ENCODE measurements at places on chromosomes 2 and 18.

DNA sequence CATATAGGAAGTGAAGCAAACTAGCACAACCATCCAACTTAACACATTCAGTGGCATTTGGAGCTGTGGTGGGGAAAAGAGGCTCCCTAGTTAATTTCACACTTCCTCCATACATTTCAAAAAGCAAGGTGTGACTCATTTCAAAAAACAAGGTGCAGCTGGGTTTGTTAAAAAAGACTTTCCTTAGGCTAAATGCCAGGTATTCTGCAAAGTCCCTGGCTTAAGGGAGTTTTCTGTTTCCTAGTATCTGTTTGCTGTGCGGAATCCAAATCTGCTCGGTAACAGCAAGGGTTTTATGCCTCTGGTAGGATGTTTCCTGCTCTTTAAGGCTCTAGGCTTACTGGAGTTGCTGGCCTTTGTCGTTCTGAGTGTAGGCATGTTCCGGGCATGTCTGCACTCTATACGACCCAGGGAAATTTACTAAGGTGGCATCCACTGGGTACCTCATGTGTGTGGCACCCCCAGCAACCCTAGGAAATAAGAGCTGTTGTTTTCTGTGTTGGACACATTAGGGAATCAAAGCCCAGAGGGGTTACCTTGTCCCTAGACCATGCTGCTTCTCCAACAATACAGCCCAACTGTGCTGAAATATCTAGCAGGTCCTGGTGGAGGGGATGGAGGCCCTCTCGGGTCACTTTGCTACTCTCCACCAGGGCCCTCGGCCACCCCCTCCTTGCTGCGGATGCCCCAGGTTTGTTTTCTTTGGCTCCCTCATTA is 634 bp upstream of the MSGN1 start:
- no peak for DNase-seq

DNA sequence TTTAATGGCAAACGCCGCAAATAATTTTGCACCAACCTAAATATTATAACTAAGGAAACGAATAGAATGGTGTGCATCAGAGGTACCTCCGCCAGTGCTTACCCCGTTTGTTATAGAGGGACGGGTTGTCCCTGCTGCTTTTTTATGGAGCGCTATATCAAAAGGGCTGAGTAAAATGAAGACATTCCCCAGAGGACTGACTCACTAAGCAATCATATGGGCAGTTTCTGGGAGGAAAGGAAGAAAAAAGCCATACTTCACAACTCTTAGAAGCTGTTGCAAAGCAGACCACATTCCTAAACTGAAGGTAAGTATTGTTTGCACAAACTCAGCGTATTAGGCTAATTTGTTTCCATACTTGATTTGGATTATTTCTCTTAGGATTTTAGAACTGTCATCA is 12.9 kb downstream of the ID2 start:
- no peak for DNase-seq

- DNase-seq, result no peak
Observed at GRCh38 chr18:74152857-74153256, 4.5 kb downstream of the TIMM21 start.

GRCh38 chr18:1062588-1062987 is 157.9 kb downstream of the ADCYAP1 start:
- no peak for DNase-seq

DNA sequence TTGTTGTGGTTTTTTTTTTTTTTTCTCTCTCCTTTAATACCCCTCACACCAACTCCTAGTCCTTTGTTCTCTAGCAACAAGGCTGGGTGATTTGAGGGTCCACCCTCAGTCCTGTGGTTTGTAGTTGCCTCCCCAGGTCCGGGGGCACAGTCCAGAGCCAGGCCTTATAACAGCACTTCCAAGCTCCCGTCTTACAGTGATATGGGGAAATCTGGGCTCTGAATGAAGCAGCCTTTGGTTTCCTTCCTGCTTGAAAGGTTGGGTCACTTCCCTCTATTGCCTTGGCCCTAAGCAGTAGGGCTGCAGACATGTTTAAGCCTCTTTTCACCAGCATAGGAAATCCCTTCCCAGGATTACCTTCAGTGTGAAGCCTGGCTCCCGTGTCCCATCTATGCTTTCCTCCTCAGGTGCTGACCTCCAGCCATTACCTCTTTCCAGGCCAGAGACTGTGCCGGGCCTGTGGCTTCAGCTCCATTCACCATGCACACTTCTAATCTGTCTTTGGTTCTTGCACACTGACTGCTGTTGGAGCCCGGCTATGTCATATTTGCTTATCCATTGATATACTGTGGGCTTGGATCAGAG is 21.2 kb upstream of the NTSR2 start:
- no peak for DNase-seq

- DNase-seq, result no peak
Observed at GRCh38 chr2:159187106-159187505, 99.4 kb downstream of the WDSUB1 start.

DNA sequence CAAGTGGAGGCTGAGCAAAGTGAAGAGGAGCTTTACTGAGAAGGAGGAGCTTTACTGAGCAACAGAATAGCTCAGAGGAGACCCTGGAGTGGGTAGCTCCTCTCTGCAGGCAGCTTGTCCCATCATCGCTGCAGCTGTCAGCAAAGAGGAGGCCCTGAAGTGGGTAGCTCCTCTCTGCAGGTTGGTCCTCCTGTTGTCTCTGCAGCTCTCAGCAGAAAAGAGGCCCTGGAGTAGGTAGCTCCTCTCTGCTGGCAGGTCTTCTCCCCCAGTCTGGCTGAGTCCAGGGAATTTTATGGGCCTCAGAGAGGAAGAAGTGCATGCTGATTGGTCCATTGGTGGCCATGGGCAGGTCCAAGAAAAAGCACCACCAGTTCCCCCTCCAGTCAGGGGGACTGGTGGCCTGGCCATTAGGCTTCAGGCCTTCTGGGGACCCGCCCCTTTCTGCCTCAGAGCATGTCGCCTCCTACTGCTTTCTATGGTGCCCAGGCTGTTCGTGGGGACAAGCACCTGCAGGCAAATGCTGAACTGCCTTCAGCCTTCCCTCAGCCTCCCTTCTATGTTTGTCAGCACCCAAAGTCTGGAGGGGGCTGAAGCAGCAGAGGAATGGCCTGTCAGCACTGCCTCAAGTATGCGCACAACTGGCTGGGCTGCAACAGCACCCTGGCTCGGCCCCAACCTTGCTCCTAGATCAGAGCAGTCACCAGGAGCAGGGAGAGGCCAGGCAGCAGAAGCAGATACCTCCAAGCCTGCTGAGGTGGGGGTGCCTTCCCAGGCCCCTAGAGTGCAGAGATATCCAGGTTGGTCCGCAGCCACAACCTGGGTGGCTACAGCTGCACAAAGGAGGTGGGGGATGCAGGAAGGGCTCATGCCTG is 5.9 kb downstream of the ZSCAN30 start:
- no peak for DNase-seq

DNA sequence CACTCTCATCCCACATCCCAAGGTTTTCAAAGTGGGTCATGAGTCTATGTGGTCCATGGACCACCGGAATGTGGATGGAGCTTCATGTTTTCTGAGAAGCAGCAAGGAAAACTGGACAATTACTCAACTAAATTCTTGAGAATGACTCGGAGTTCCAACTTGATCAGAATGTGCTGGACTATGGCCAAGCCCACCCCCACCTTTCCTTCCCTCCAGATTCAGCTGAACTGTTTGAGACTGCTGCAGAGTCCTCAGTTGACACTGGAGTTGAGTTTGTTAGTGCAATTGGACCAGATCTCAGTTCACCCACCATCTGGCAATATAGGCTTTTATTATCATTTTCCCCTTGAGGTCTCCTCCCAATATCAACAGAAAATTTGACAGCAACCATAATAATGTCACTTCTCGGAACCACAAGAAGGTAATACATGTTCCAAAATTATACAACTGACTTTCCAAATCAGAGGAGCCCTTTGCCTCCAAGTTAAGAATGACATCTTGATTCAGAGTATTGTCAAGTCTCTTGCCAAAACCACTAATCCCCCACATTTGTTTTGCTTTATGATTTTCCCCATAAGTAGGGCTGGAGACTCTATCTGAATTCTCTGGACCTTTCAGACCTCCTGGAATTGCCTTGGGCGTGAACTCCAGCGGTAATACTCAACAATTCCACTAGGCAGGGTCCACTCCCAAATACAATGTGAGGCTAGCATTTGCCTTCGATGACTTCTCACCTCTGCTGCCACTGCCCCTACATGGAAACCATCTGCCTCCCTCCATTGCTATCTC is 8.8 kb downstream of the COL4A4 start:
- DNase-seq, result no peak

DNA sequence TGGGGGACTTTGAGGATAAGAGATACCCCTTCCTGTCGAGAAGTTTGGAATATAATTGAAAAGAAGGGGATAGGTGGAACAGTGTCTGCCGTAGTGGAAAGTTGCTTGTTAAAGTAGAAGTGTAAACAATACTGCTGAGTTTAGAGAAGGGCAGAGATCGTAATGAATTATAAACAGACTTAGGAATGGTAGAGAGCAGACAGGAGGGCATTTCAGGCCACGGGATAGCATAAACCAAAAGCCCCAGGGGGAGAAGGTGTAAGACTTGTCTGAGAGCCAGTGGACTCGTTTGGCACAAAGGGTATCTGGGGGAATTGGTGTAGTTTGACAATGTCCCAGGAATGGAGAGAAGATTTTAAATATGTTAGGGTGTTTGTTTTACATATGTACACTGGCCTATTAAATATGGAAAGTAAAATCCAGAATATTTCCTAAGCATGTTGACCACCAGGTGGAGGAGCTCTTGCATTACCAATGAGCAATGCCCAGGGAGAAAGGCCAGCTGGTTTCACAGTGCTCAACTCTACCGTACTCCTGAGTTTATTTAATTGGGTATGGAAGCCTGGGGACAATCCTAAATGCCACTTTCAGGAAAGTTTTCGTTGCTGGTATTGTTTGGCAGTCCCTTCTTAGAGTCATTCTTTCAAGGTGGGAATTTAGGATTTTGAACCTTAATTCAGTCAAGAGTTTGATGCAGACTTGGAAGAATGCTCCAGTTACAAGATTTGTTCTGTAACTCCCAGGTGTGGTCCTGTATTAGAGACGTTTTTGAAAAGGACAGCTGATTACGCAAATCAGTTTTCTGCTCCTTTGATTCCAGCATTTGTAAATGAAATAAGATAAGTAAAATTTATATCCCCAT is 7.5 kb downstream of the COPS8 start:
- peak; percentile 70 for DNase-seq

DNA sequence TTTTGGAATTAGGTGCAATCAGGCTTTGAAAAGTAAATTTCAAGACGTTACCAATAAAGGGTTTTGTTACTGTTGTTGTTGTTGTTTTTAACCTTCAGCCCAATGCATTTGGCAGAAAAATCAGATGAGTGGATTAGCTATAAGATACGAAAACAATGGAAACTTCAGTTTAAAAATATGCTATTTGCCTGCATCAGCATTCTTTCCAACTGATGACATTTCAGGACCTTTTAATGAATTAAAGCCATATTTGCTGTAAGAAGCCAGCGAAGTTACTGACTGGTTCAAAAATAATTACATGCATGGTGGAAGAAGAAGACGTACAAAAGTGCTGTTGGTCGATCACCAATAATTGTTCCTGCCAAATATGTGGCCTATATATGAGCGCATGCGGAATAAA is 639.3 kb upstream of the SOX11 start:
- no peak for DNase-seq

- no peak for DNase-seq
Observed at GRCh38 chr2:213544940-213545339, 260.7 kb downstream of the SPAG16 start.

DNA sequence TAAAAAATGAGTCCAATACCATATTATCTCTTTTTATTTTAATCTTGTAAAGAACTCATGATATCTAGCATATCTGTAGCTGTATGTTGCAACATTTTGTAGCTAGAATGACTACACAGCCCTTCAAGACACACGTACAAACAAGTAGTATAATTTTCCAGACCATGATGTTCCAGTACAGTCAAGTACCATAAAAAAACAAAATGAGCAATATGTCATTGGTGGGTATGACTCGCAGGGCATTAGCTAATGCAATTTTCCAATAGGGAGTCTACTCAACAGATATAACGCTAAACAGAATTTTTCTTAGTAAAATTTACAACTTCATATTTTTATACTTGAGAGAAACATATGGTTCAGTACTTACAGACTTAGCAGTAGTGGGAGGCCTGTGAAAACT is 53.6 kb upstream of the UGP2 start:
- DNase-seq, result no peak

GRCh38 chr2:225584796-225585195 is 185.3 kb downstream of the NYAP2 start:
- no peak for DNase-seq

DNA sequence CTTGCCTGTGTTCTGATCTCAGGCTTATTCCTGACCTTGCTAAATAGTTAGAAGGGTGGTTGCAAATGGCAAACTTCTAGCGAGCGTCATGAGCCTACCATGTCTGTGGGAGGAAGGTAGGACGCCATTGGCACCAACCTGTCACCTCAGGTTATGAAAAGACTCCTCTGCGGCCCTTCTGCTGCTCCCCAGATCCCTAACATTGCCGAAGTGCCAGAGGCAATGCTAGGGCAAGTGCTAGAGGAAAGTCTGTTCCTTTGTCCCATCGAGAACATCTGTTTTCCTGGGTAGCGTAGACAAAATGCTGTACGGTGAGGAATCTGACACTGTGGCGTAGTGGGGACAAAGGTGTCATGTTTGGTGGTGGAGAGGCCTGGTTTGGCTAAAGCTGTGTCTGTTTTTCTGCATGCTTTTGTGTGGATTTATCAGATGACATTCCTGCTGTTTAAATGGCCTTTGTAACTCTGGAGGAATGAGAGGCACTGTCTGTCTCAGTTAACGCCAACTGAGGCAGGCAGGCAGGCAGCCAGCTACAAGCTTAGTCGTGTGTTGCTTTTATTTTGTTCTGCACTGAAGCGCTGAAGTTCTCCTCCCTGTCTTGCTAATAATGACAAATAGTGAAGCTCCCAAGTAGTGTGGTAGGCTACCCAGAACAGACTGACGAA is 94.1 kb downstream of the PRPF40A start:
- no peak for DNase-seq

DNA sequence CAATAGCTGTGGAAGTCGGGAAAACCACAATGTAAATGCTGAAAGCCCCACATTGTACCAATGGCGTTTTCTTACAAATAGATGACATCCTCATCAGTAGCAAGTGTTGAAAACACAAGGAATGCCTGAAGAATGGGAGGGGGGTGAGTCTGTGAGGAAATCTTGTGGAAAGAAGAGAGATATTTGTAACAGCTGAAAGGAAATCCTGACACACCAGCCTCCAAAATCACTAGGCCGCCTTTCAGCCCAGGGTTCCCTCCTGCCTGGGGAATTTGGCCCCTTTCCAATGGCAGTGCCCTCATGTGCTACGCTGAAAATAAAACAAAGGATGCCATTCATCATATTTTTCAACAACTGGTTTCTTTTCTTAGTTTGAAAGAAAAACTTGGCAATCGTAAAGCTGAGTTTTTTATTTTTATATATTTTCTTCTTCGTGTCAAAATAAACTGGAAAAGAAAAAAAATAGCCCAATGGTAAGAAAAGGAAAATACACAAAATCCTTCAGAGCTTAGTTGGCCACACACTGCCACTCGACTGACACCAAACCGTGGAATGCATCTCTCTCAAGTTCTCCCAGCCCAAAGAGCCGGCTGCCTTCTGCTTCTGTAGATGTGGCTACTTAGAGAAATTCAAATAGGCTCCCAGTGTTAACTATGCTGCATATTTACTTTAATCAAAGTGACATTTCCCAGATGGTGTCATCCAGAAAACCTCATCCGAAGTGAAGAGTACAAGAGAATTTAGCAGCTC is 52.0 kb downstream of the FTCDNL1 start:
- DNase-seq, result peak; percentile 37

- no peak for DNase-seq
Observed at GRCh38 chr2:69424419-69424818, 12.8 kb downstream of the NFU1 start.
